ENCODE measurements at places on chromosomes 11 and 22.

DNA sequence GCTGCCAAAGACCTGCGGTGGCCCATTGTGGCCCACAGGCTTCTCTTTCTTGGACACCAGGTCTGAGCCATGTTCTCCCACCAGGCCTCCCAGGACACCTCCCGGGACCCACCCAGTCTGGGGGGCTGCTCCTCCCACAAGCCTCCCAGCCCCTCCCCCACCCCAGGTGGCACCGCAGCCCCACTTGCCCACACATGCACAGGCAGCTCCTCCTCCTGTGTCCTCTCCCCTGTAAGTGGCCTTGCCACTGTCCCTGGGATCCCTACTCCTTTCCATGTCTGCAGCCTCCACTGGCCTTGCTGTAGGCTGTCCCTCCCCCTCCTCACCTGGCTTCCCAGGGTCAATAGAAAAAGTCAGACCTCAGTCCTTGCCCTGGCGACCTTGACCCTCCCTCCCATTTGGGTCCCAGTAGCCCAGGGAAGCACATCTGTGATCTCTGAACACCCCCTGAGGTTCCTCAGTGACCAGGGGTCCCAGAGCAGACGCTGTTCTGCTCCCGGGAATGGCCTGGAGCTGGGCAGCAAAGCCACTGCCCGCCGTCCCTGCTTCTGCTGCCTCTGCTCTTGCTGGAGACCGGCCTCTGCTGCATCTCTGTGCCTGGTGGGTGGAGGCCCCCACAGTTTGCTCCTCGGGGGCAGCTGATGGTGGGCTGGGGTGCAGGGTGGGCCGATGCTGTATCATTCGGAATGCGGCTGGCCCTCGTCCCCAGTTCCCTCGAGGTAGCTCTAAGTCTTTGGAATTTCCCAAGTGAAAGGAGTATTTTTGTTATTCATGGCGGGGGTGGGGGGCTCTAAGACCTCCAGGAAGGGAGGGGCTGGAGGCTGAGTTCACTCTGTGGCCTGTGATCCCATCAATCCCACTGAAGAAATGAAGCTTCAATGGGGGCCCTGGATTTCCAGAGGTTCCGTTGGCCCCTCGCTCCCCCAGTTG lies 43.6 kb downstream of the ARHGAP8 start:
- no peak for DNase-seq

GRCh38 chr11:35365961-35366360 lies 53.4 kb downstream of the SLC1A2 start:
- no peak for DNase-seq

GRCh38 chr11:60633645-60634044 lies 65.8 kb upstream of the MS4A8 start:
- no peak for DNase-seq

DNA sequence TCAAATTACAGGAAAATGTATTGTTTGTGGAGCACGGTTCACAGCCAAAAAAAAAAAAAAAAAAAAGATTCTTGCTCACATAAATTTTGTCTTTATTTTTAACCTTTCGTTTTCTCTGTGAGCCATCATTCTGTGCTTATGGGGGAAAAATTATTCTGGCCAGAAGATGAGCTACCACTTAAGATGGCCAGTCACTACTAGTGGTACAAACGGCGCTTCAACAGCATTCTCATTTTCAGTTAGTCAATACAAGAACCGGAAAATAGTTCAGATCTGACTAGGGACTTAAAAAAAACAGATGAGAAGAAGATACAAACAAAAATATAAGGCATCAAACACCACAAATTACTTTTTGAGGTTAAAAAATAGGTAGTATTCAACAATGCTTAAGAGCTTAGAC lies 158.6 kb upstream of the CNTN5 start:
- no peak for DNase-seq

GRCh38 chr11:63444160-63444559 lies 46.8 kb downstream of the PLAAT5 start:
- no peak for DNase-seq

GRCh38 chr11:13772223-13773046 lies 104.0 kb downstream of the FAR1 start:
- DNase-seq: peak; percentile 41

GRCh38 chr11:118915941-118916841 lies 9.5 kb downstream of the BCL9L start:
- no peak for DNase-seq

- no peak for DNase-seq
Measured at GRCh38 chr11:12867531-12867930, 141.6 kb upstream of the RASSF10 start.

GRCh38 chr11:2266586-2267305 lies 3.6 kb downstream of the ASCL2 start:
- DNase-seq: no peak

DNA sequence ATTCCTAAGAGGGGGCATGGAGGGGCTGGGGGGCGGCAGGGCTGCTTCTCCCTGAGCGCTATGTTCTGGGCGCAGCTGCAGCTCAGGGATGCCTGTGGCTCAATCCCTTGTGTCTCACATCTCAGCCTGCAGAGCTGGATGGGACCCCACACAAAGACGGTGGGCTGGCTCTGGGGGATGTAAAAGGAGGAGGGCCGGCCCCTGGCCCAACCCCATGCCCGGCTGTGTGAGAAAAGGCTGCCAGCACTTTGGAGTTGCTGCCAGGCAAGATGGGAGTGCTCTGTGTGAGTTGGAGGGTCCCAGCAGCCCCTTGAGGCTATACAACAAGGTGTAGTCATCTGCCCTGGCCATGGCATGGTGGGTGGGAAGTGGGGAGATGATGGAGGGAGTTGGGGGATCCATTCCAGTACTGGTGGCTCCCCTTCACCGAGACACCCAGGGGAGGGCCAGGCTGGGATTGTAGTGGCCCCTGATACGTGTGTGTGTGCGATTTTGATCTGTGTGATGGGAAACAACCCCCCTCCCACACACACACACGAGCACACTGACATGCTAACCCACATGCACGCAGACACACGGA lies 1.3 kb upstream of the TBX10 start:
- DNase-seq: no peak

DNA sequence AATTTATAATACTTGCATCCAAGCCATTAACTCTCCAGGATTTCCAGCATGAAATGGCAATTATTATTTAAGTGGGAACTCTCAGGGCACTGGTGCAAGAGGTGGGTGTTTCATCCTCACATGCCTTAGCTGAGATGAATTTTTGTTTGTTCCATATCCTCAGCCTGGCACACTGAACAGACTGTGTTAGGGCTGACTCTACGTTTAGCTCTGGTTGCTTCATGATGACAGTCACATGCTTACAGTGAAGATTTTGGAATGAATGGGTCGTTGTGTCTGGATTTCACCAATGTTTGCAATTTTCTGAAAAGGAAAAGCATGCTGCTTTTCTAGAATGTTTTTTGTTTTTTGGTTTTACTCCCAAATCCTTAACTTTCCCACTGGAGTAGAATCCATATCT lies 246.6 kb downstream of the INSC start:
- no peak for DNase-seq

DNA sequence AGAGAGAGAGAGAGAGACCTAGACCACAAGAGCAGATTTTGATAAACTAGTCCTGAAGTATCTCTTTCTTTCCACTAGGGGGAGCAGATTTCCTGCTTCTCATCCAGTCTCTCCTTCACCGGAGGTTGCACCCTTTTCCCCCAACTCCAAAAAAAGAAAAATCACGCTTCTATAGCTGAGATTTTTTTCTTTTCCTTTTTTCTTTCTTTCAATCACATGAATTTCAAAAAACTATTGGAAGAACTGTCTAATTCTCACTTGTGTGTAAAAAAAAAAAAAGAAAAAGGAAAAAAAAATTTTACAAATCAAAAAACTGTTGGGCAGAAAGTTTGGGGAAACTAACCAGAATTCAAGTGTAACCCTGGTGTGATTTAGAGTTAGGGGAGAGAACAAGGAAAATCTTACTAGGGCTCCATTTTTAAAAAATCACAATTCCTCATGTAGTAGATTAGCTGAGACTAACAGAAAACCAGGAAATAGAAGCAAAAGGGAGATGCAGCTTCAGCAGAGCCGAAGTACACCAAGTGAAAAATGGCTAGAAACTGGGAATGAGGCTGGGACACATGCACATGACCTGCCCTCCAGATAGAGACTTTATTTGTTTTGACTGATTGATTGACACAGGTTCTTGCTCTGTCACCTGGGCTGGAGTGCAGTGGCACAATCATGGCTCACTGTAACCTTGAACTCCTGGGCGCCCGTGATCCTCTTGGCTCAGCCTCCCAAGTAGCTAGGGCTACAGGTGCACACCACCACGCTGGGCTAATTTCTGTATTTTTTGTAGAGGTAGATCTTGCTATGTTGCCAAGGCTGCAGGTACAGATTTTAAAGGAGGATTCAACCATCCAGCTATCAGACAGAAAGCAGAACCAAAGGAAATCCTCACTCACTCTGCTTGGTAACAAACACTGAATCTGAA lies 27.1 kb downstream of the SDHD start:
- DNase-seq: peak; percentile 72

- no peak for DNase-seq
Measured at GRCh38 chr22:45974498-45974897, 2.5 kb downstream of the WNT7B start.

DNA sequence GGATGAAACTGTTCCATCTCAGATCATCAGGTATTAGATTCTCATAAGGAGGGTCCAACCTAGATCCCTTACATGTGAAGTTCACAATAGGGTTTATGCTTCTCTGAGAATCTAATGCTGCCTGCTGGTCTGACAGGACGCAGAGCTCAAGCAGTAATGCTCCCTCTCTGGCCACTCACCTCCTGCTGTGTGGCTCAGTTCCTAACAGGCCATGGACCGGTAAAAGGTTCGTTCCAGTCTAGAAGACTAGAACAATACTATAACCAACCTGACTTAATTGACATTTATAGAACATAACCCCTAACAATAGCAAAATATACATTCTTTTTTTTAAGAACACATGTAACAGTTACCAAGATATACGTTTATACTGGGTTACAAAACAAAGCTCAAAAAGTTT lies 45.8 kb downstream of the ATG16L2 start:
- DNase-seq: no peak

- no peak for DNase-seq
Measured at GRCh38 chr11:119210050-119210449, 3.9 kb downstream of the CBL start.

DNA sequence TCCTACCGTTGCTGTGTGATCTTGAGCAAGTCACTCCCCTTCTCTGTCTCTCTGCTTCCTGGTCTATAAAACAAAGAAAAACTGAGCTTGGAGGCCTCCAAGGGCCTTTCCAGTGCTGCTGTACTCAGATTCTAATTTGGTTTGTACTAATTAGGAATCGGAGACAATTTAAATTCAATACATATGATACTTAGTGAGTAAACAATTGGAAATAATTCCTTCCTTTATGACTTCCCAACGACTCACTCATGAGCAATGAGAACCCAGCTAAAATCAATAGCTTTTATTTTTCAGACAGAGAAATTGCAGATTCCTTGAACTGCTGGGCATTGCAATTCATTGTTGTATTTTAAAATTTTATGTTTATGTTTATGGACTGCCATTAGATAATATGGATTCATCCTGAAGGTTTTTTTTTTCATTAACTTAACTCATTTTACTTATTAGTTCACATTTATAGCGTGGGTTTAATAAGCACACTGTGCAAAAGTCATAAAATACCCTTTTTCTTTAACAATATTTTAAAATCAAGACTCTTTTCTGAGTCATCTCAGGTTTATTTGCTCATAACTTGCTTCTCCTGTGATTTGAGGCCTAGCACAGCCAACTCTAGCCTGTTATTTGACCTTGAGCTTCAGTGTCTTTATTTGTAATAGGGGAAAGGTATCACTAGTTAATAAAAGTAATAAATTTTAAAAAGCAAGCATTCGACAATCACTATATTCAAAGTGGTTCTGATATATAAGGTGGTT lies 95.8 kb downstream of the TP53I11 start:
- DNase-seq: no peak

DNA sequence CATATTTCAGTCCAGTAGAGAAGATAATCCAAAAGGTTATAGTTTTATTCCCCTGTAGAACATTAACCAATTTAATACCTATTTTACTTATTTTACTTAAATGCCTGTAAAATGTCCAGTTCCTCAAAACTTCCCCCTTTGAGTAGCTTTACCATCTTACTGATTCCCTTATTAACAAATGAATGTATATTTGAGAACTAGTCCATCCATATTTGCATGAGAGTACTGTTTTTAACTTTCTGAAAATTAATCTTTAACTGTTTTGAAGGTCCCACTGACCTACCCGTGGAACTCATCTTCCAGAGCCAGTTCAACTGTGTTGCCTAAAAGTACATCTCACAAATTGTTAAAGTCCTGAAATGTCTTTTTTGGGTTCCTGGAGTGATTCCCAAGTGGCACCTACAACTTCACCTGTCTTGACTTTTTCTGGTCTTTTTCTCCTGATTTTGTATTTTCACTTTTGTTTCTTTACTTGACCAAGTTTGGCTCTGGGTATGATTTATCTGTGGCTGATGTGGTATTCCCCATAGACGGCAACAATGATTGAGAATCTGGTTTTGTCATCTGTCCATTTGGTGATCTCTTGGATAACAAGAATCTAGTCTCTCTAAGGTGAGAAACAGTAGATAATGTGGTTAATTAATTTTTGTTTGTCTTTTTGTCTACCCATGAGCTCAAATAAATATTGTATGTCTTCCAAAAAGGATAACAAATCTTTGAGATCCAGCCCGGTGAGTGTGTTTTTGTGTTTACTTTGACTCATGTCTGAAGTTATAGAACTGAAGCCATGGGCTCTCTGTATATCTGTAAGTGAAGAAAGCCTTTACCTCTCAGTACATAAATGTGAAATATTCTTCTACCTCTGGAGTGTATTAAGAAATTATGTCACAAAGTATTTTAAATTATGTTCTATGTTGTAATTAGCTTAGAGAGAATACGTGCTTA lies 174.2 kb downstream of the ETS1 start:
- no peak for DNase-seq

GRCh38 chr22:30596199-30596598 lies 4.5 kb upstream of the PES1 start:
- no peak for DNase-seq

DNA sequence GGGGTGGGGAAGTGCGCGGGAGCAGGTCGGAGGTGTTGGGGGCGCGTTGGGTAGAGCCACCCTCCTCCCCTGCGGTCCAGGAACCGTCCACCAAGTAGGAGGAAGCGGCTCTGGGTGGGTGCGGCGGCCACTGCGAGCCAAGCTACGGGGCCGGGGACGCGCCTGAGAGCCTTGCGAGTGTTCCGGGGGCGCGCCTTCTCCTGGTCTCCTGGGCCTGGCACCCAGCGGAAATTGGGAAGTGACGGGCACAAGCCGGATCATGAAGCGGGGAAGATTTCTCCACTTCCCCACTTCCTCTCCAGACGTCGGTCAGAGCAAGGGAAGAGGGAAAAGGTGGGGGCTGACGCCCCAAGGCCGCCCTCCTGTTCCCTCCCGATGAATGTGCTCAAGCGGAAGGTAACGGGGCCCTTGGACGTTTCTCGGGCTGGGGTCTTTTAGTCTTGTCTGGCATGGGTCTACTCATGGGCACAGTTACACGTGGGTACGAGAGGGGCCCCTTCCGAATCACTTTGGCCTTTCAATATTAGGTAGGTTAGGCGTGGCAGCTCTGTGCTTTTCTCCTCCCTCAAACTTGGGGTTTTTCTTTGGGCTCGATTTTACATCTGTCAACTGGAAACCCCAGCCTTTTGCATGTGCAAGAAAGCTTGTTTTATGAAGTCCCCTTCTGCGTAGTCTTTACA lies 865 bp downstream of the RBM14 start:
- peak; percentile 63 for DNase-seq

GRCh38 chr11:126341760-126342161 lies 13.7 kb upstream of the ST3GAL4 start:
- no peak for DNase-seq
